ENCODE measurements at places on chromosomes 7 and 10.

DNA sequence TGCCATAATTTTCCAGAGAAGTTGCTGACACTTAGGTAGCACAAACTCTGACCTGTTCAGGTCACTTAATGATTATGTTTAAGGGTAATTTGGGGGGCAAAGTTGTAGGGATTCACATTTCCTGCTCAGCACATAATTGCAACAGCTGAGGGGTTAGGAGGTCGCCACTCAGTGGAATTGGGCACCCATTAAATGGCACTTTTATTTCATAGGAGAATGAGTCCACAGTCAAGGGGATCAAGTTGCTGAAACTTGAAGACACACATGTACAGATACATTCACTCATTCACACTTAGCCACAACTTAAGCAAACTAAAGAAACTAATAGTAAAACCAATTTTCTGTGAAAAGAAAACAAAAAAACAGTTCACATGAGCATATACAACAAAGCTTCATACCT, 1.5 kb downstream of the PCDH15 start:
- no peak for DNase-seq

DNA sequence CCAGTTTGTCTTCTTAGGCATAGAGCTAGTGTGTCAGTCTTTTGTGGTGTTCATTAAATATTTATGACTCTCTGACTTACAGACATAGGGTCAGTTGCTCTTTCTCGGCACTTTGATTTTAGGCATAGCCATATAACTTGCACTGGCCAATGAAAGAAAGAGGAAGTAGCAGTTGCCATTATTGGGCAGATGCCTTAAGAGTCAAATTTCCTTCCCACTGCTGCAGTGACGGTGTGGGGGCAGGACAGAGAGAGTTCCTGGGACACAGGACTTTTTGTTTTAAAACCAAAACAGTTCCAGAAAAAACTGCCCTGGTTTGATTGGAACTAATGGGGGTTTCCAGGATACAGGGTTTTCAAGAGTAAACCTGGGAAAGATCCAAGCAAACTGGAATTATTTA, 60.2 kb upstream of the PHF14 start:
- DNase-seq, result no peak

DNA sequence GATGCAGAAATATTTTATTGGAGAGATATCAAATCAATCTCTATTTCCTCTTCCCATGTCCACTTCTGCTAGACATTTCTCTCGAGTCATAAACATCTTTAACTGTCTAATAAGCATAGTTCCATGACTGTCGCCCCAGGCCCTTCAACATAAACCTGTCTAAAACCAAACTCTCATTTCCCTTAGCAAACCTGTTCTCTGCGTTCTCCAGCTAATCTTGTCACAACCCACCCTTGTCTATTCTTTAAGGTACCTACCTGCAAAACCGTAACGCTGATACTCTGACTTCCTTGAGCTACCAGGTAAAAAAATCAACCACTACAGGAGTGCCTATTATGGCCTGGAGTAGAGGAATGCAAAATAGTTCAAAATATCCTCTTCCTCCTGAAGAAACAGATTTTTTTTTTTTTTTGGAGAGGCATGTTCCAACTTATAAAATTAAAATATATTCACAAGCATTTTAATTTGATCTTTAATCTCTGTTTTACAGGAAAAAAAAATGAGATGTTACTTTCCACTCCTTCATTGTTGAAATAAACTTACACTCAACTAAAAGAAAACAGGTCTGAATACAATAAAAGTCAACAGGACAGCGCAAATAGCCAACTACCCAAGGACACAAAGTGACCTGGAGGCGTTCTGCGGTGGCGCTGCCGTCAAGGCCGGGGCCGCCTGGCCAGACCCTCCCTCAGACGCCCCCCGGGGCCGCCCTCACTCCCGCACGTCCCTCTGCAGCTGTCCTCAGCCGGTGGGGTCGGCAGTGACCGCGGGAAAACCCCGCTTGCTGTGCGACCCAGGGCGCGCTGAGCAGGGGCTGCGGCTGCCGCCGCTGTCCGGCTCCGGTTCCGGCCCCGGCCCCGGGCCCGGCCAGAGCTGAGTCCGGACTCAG, 765 bp downstream of the SLC25A40 start:
- no peak for DNase-seq

- DNase-seq, result no peak
These were observed 180.6 kb upstream of the CHRM2 start for GRCh38 chr7:136687693-136688322.

- DNase-seq, result no peak
These were observed 136.5 kb downstream of the JCAD start for GRCh38 chr10:29922892-29923291.

DNA sequence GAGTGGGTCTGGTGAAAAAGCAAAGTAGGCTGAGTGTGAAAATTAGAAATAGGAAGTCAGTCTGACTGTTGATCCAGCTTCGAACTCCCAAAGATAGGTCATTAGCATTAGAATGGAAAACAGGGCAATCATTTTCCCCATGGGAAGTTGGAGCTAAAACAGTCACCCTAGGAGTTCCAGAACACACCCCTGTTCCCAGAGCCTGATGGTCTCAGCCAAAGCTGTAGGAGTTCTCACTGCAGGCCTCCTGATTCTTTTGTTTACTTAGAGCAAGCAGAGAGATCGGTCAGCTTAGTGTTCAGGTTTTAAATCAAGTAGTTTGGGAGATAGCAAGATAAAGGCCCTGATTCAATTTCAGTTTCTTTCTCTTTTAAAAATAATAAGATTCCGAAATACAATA, 28.8 kb upstream of the JCAD start:
- no peak for DNase-seq

GRCh38 chr7:134276951-134277350, 39.8 kb downstream of the SLC35B4 start:
- DNase-seq, result no peak

GRCh38 chr7:41742401-41743020, 39.6 kb upstream of the INHBA start:
- no peak for DNase-seq

DNA sequence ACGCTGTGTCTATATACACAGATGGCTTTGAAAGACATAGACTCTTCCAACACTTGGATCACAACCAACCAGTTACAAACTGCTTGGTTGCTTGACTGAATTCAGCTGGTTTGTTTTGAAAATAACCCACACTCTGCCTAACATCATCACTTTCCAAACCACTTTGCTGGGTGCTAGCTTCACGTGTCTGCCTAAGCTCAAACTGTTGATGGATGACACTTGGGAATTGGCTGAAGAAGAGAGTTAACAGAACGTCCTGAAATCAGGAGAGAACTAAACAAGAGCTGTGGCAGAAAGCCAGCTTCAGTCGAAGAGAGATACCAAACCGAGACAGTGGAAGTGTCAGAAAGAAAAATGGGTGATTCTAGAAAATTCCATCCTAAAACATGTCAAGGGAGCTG, 420.8 kb upstream of the AUTS2 start:
- no peak for DNase-seq

- DNase-seq, result no peak
These were observed 134.9 kb upstream of the CACNA2D1 start for GRCh38 chr7:82578430-82578829.

DNA sequence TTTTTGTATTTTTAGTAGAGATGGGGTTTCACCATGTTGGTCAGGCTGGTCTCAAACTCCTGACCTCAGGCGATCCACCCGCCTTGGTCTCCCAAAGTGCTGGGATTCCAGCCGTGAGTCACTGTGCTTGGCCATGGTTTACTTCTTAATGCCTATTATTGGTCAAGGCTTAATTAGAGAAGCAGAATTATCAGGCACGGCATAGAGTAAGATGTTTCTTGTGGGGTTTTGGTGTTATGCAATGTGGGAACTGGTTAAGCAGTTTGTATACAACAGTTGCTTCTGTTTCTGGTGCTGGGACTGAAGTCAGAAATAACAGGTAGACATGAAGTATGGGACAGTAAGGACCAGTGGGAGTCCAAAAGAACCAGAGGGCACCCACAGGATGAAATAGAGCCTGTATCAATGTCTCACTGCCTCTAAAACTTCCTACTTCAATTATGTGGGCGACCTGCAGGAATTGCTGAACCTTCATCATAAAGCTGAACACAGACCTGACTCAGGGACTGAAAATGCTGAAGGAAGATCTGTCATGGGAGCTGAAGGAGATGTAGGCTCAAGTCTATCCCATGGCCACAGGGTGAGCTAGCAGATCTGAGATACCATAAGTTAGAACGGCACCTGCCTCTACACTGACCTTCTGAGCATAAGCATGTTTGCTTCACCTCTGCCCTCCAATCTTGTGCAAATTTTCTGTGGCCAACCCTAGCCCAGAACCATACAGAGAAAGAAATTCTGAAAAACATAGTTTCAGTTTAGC, 38.3 kb upstream of the VCL start:
- no peak for DNase-seq

DNA sequence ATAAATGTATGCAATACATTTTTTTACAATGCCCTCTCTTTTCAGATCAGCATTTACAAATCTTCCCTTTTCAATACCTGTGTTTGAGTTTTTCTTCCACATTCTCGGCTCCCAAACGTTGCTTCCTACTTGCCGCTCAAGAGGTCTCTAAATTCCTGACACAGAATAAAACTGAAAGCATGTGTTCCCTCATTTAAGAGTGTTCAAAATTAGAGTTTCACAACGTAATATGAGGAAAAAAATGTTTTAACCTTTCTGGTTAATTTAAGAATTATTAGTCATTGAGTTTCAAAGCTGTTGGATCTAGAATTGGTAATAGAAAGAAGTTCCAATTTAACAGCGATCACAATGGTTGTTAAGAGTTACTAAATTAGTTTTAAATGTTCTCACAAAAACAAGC, 100.4 kb downstream of the ARID5B start:
- DNase-seq, result no peak

GRCh38 chr10:122624546-122624945, 64.0 kb downstream of the DMBT1 start:
- DNase-seq, result no peak

GRCh38 chr7:128104108-128104742, 73.0 kb upstream of the LRRC4 start:
- no peak for DNase-seq

- DNase-seq, result no peak
These were observed 108.7 kb upstream of the DPP6 start for GRCh38 chr7:153943457-153943856.

DNA sequence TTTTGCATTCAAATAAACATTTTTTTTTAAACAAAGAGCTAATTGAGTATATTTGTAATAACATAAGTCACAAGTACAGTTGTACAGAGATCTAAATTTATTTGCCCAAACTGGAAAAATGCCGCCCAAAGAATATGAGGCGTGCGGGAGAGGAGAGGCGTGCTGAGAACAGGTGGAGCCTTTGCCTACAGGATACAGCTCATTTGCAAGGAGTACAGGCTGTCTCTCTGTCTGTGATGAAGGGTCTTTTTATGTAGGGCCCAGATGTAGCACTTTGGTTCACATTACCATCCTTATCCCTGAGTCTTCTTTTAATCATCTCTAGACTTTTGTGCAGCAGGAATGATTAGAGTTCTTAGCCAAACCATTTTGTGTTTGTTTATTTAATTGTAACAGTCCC, 58.2 kb downstream of the POU6F2 start:
- DNase-seq, result no peak

DNA sequence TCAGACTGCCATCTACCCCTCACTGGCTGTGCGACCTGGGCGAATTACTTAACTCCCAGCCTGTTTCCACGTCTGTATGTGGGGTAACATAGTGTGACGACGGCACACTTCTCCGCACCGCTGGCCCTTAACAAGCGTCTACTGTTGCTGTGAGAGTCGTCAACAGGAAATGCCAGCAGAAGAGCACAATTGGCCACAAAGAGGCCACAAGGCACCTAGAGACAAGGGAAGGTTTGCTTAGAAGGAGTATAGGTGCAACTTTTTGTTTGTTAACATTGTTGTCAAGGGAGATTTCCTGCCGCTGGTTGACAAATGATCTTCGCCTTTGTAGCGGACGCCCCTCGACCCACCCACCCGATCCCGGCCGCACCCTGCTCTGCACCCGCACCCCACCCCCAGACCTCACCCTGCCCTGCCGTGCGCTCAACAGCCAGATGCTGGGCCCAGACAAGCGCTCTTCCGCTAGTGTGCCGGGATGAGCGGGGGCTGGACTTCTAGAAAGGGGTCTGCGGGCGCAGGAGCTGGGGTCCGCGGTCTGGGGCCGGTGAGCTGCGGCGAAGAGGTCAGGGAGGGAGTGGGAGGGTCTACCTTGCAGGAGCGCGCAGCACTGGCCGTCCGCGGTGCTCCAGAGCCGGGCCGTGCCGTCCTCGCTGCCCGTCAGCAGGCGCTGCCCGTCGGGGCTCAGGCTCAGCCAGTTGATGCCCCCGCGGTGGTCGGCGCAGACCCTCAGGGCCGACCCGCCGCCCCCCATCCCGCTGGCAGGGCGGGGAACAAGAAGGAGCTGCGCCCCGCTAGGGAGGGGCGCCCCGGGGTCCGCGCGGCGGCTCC, 785 bp downstream of the WDR86 start:
- DNase-seq, result no peak

- no peak for DNase-seq
These were observed 45.2 kb downstream of the FGFBP3 start for GRCh38 chr10:91864099-91864498.

DNA sequence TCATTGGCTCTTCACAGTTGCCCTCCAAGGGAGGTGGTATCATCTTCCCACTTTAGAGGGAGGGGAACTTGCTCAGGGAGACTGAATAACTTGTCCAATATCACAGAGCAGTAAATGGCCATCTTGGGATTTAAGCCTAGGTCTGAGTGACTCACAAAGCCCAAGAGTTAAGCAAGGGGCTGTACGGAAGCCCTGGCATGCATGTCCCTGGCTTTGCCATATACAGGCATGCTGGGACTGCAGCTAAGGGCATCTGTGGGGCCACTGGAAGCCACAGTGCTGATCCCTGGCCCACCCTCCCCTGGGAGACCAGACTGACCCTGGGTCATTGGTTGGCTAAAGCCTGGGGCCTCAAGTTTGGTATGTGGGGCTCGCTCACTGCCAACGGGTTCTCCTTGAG, 3.1 kb downstream of the VSIR start:
- DNase-seq, result no peak

- no peak for DNase-seq
These were observed 57.2 kb downstream of the RASGEF1A start for GRCh38 chr10:43209651-43210141.

- no peak for DNase-seq
These were observed 529 bp downstream of the TASOR2 start for GRCh38 chr10:5684971-5685763.

- DNase-seq, result no peak
These were observed 128.4 kb upstream of the PALS2 start for GRCh38 chr7:24444666-24445440.

GRCh38 chr10:86319676-86320075, 46.9 kb downstream of the GRID1 start:
- no peak for DNase-seq

Data from AG04449 (cell line).